Iris pigment epithelial cell (primary cell): ENCODE measurements at places on chromosomes 12 and 14.

GRCh38 chr12:54968181-54968730 lies 16.3 kb downstream of the TESPA1 start:
- DNase-seq, result no peak

DNA sequence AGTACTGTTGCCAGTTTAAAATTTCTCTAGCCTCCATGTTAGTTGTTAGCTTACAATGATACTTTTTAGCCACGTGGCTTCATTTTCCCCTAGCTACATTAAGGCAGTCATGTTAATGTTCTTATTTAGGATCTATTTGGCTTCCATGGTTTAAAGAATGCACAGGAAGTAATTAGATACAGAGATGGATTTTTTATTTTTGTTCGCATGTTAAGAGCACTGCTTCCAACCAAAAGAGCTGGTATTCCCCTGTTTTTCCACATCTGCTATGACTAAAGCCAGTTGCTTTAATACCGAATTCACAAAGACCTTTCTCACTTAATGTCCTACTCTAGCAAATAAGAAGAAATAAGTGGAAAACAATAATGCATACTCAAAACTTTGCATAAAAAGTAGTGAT lies 45.1 kb downstream of the PRORP start:
- DNase-seq, result no peak

DNA sequence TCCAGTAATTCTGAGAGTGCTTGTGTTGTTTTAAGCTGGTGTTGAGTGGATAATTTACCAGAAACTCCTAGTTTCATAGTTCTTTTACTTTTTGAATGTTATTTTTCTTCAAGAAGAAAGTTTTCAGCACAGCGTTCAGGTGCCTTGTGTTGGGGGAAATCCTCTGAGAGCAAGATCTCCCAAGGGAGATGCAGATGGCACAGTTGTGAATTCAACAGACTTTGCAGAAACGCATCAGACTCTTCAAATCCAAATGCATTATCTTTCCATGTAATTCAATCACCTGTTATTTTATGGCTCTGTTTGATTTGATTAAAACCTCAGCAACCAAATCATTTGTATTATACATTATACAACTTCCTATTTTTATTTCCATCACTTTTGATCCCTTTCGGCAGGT lies 439.9 kb downstream of the EGLN3 start:
- DNase-seq, result no peak

GRCh38 chr12:22459838-22460490 lies 84.4 kb downstream of the C2CD5 start:
- peak; percentile 52 for DNase-seq
